Naive thymus-derived CD8-positive, alpha-beta T cell (primary cell): ENCODE measurements at places on chromosomes 2 and 18. TPM values are rescaled to one million over a fixed set of nuclear protein-coding genes. Genes with fewer than 3 reads are reported as not detected.

GRCh38 chr2:186535861-186536260 is 49.8 kb downstream of the ZC3H15 start:
- DNase-seq: no peak

GRCh38 chr2:100193291-100193710 is 50.9 kb upstream of the AFF3 start:
- DNase-seq: no peak

GRCh38 chr2:222049946-222050345 is 248.9 kb downstream of the PAX3 start:
- DNase-seq: no peak

GRCh38 chr2:217959723-217960122 is 43.1 kb downstream of the TNS1 start:
- DNase-seq: no peak

DNA sequence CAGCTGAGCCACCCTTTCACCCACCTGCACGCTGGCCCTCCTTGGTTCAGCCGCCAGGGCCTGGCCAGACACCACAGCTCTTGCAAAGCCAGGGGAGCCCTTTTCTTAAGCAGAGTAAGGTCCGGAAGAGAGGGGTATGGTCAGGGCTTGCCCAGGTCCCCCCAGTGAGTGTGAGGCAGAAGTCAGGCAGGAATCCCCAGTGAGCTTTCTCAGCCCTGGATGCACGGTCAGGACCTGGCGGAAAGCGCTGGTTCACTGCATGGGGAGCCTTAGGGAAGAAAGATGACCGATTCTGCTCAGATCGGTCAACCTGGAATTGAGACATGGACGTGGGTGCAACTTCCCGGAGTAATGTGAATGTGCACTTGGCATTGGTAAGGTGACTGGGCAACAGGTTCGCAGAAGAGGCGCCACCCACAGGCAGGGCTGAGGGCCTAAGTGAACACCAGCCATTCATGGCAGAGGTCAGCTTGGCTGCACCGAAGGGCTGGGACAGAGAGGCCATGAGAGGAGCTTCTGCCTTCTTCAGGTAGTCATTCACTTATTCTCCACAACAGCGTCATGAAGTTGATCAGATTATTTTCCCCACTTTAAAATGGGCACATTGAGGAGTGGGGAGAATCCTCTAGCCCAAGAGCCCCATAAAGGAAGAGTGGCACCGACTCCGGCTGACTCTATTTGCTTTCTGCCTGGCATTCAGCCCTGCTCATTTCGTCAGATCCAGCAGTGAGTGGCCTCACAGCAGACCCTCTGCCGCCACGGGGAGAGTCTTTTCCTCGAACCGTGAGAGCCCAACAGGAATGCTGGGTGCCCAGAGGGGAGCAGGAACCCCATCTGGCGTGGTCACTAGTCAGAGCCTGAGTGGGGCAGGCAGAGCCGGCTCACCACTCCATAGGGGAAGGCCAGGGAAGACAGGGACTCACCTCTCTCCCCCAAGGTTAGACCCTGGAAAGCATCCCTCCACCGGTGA is 35.8 kb downstream of the SCTR start:
- DNase-seq: no peak

DNA sequence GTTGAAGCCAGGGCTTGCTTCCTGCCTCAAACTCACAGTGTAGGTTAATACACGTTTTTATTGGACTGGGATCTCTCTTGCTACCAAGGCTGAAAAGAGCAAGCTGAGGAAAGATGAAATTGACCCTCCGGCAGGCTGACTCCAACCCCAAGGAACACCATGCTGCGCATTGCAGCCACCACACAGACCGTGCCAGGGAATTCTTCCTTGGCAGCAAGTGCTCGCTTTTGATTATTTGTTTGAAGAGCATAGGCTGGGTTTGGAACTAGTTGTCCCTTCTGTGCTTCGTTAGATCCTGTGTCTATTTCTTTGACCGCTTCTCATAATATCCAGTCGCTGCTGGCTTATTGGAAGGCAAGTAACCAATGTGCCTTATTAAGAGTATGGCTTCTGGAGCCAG is 34.4 kb upstream of the DARS1 start:
- DNase-seq: no peak

GRCh38 chr2:166242309-166242708 is 114.5 kb upstream of the SCN1A start:
- DNase-seq: no peak

GRCh38 chr2:6325616-6326015 is 540.1 kb downstream of the CMPK2 start:
- no peak for DNase-seq

- no peak for DNase-seq
Observed at GRCh38 chr2:206160125-206160806, 571 bp downstream of the EEF1B2 start.

GRCh38 chr2:152710713-152711112 is 6.5 kb downstream of the PRPF40A start:
- no peak for DNase-seq

GRCh38 chr2:231058761-231059550 is 2.3 kb downstream of the PSMD1 start:
- no peak for DNase-seq

DNA sequence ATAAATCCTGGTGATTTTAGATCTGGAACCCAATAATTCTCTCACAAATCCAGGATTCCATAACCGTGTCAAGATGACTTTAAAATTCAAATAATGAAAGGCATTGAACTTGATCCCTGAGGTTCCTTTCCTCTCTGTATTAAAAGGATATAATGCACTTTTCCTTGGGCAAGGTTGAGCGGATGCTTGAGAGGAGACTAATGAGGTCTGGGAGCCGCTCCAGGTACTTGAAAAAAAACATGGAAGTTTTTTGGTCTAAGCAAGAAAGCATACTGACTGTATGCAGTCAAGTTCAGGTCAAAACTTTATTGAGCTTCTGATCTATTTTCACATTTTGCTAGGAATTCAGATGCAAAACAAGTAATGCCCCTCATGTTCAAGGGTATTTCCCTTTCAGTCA is 318.5 kb downstream of the RAD51AP2 start:
- DNase-seq: no peak

- no peak for DNase-seq
Observed at GRCh38 chr2:68466778-68467076, 367 bp downstream of the FBXO48 start.

- DNase-seq: no peak
Observed at GRCh38 chr2:5007596-5007995, 684.6 kb upstream of the SOX11 start.

GRCh38 chr2:18930971-18931370 is 341.6 kb upstream of the NT5C1B start:
- no peak for DNase-seq

DNA sequence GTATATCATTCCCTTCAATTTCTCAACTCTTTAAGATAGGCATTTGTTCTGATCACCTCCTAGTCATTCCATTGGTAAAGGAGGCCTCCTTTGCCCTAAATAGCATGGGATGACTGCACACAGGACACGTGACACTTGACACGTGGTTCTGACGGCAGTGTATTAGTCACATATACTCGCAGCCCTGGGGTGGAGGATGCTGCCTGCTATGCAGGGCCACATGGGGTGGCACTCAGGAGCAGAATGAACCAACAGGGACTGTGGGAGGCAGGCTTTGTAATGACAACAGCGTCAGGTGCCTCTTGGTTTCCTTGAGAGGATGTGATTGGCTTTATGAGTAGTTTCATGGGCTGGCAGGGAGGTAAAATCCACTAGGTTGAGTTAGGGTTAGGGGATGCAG is 9.3 kb upstream of the KCNS3 start:
- no peak for DNase-seq

DNA sequence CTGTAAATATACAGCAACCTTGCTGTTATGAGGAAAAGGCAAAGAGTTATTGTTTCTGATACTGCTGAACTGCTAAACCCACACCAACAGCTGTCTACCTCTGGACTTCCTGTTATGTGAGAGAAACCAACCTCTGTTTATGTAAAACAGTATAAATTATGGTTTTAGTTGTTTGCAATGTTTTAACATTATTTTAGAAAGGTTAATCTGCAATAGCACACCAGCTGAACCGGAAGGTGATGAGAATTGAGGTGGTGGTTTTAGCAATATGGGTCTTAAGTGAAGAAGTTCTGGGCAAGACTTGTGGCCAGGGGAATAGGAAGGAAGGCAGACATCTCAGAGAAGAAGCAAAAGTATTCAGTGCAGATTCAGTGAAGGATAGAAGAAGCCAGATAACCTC is 237.8 kb downstream of the PLCL1 start:
- DNase-seq: peak; percentile 25

DNA sequence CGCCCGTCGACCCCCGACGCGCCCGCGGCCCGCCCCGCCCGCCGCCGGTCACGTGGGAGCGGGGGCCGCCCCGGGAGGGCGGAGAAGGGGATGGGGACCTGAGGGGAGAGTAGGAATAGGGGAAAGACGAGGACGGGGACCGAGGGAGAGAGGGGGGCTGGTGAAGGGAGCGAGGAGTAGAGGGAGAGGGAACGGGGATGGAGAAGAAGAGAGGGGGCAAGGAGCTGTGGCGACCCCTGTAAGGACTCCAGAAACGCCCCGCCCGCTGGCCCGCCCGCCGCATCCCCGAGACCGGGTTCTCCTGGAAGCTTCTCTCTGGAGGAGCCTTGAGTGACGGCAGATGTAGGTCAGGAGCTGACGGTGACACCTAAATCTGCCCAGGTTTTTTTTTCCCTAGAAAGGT is 615 bp downstream of the ADNP2 start:
- peak; percentile 41 for DNase-seq

GRCh38 chr2:180227461-180227860 is 220.4 kb upstream of the CWC22 start:
- no peak for DNase-seq

DNA sequence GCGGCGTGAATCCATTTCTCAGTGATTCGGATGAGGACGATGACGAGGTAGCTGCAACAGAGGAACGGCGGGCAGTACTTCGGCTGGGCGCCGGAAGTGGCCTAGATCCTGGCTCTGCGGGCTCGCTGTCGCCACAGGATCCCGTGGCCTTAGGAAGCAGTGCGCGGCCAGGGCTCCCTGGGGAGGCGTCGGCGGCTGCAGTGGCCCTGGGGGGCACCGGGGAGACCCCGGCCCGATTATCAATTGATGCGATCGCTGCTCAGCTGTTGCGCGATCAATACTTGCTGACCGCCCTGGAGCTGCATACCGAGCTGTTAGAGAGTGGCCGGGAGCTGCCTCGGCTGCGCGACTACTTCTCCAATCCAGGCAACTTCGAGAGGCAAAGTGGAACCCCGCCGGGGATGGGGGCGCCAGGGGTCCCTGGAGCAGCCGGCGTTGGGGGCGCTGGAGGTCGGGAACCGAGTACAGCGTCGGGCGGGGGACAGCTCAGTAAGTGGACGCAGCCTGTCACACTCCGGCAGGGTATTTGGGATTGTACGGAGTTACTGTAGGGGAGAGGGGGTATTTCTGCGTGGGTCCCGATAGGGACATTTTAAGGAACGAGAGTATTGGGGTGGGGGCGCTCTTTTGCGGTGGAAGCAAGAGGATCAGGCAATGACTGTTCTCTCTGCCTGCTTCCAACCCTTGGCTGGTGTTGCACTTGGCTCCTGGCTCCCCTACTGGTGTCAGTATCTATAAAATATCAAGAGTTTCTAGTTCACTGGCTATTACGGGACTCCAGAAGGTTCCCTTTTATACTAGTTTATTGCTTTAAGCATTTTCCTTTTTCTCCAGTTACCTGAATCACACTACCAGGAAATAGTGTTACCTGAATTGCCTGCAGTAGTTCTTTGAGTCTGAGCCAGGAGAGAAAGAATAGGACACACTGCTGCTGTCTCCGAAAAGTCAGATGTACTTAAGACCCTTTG is 772 bp downstream of the RELCH start:
- DNase-seq: peak; percentile 20

DNA sequence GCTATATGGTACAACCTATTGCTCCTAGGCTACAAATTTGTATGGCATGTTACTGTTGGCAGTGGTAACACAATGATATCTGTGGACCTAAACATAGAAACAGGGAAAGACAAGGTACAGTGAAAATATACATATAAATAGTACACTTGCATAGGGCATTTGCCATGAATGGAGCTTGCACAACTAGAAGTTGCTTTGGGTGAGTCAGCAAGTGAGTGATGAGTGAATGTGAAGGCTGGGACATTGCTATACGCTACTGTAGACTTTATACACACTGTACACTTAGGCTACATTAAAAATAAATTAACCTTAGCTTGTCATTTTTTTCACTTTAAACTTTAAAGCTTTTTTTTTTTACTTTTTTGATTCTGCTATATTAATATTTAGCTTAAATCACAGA is 500.0 kb upstream of the SETBP1 start:
- no peak for DNase-seq

- no peak for DNase-seq
Observed at GRCh38 chr18:35736696-35737095, 155.2 kb downstream of the GALNT1 start.

DNA sequence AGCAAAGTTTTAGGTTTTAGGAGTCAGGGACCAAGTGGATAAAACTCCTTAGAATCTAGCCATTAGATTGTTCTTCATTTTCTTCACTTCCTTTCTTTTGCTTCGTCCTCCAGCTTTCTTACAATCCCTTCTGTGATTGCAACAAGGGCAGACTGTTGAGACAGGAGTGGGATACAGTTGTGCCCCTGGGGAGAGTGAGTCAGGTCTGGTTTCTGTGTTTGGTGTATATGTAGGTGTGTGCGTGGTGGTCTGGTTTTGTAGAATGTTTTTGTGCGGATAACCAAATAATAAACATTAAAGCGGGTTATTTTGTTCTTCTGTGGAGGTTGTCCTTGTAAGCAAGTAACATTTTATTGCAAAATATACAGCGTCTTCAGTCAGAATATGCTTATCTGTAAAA is 7.3 kb downstream of the INSIG2 start:
- no peak for DNase-seq

GRCh38 chr2:119142824-119143223 is 15.7 kb downstream of the C1QL2 start:
- no peak for DNase-seq

DNA sequence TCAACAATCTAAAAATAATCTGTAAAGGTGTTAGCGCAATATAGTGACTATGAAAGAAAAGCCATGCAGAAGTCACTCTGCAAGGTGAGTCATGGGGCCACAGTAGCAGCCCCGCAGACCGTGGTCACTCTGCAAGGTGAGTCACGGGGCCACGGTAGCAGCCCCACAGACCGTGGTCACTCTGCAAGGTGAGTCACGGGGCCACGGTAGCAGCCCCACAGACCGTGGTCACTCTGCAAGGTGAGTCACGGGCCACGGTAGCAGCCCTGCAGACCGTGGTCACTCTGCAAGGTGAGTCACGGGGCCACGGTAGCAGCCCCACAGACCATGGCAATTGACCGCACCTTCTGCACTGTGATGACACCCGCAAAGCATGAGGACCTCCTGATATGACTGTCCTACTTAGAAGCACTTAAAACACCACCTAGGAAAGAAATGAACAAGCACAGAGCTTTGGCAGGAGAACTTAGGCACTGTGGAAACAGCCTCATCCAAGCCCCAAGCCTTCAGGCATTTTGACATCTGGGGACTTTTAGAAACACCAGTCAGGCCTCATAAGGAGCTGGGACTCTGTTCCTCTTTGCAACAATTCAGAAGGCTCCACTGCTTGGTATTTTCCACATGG is 70.1 kb downstream of the LDLRAD4 start:
- no peak for DNase-seq

Gene NT5C1B
- total RNA-seq: not detected

Gene ABCG5
- not detected for total RNA-seq

Gene RHBDD1
- total RNA-seq: 55.6 TPM

Gene SERPINB4
- not detected for total RNA-seq

Gene LRRTM1
- total RNA-seq: not detected

Gene RIT2
- total RNA-seq: not detected

Gene SERPINB3
- total RNA-seq: not detected

Gene PLA2R1
- total RNA-seq: not detected

Gene PNPT1
- total RNA-seq: 28.5 TPM

Gene SERPINB5
- total RNA-seq: not detected

Gene LCT
- total RNA-seq: 0.22 TPM

Gene SNED1
- 91.8 TPM for total RNA-seq

Gene UGT1A3
- total RNA-seq: not detected

Gene EN1
- total RNA-seq: not detected

Gene ATP5MC3
- total RNA-seq: 83.9 TPM

Gene PREB
- 35.9 TPM for total RNA-seq

Gene GAD1
- not detected for total RNA-seq
